ENCODE measurements at places on chromosomes 16 and 17. TPM values are rescaled to one million over a fixed set of nuclear protein-coding genes. Genes with fewer than 3 reads are reported as not detected.

Gene RND2
- 7.2 TPM for total RNA-seq

Gene ODAD4
- total RNA-seq: 0.34 TPM

Gene DRG2
- total RNA-seq: 32.6 TPM

Gene EPN3
- 27.4 TPM for total RNA-seq

Gene ZNF263
- 24.6 TPM for total RNA-seq

- no peak for DNase-seq
These were observed 23.7 kb downstream of the ACSF3 start for GRCh38 chr16:89117227-89117974.

- peak; percentile 28 for DNase-seq
These were observed 26.3 kb downstream of the ARHGAP23 start for GRCh38 chr17:38454532-38454931.

DNA sequence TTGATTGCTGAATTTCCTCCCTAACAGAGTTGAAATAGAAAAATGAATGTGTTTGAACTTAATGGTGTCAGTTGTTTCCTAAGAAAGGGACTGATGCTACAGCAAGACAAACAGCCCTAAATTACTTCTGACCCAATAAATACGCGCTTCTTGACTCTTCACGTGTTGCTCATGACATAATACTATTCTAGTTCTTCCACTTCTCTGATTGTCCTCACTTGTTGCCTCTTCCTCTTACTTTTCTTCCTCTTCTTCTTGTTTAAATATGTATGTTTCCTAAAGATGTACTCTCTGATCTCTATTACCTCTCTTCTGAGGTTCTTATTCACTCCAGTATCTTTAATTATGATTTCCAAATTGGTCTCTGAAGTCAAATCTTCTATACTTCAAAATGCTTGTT lies 32.4 kb downstream of the RNF43 start:
- DNase-seq: no peak

DNA sequence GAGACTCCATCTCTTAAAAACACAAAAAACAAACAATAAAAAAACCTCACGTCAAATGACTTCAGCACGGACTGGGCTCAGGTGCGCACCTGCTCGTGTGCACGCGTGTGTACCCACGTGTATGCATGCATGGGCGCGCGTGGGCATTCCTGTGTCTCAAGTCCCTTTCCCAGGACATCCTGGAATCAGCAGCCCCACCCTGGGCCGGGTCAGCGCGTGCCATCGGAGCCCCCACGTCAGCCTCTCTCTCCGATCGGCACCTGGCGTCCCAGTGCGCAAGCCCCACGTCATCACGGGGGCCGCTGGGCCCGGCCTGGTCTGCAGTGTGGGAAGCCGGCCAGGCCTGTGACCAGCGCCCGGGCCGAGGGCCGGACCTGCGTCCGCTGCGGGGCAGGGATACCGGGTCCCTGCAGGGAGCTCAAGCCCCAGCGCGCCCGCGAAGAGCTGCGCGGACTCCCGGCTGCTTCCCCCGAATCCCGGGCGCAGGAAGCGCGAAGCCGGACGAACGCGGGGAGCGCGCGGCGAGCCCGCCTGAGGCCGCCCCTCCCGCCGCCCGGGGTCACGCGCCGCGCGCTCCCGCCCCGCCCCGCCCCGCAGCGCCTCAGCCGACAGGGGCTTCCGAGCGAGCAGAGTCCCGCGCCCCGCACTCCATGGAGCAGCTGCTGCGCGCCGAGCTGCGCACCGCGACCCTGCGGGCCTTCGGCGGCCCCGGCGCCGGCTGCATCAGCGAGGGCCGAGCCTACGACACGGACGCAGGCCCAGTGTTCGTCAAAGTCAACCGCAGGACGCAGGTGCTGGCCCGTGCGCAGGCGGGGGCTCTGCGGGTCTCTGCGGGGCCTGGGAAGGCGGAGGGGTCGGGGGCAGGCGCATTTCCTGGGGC lies at the start of gene FN3K:
TSS of gene FN3K (plus strand) at position 629 of the 880 bp plus-strand sequence. CDS start at position 651, 22 bp downstream.
- peak; percentile 81 for DNase-seq

- no peak for DNase-seq
These were observed 173.8 kb upstream of the CCL2 start for GRCh38 chr17:34081269-34081668.
